ENCODE measurements at places on chromosomes 5 and 9. TPM values are rescaled to one million over a fixed set of nuclear protein-coding genes. Genes with fewer than 3 reads are reported as not detected.
A peak's percentile ranks its signal among the peaks of the same experiment; 100 is the strongest.

PCDHGB4 gene
- total RNA-seq = not detected

GRCh38 chr9:24776226-24776625, 230.5 kb upstream of the IZUMO3 start:
- H3K4me1 ChIP-seq = no peaks in the 10 kb centered on the region
- H3K27ac ChIP-seq = no peak overlapping the region
- no peak overlapping the region for H3K4me3 ChIP-seq
- no peak for DNase-seq
- H3K27me3 ChIP-seq = no peaks in the 10 kb centered on the region
- H3K36me3 ChIP-seq = no peaks in the 10 kb centered on the region

SPATA31A3 gene
- not detected for total RNA-seq

- no peak overlapping the region for H3K4me3 ChIP-seq
- H3K36me3 ChIP-seq = no peaks in the 10 kb centered on the region
- no peak for DNase-seq
- no peaks in the 10 kb centered on the region for H3K4me1 ChIP-seq
Measured at GRCh38 chr5:102511666-102512065, 12.9 kb upstream of the SLCO6A1 start.

C5orf34 gene
- total RNA-seq = 4.8 TPM

GRCh38 chr5:20000416-20000815, 12.4 kb upstream of the CDH18 start:
- H3K27me3 ChIP-seq = no peaks in the 10 kb centered on the region
- H3K4me3 ChIP-seq = no peak overlapping the region
- no peak overlapping the region for H3K27ac ChIP-seq
- H3K4me1 ChIP-seq = no peaks in the 10 kb centered on the region
- no peak for DNase-seq

WDR38 gene
- total RNA-seq = not detected

- peak overlapping the region; percentile 93 for H3K4me3 ChIP-seq
- no peak for DNase-seq
- peaks cover 16% of the 10 kb centered on the region for H3K4me1 ChIP-seq
- H3K27ac ChIP-seq = peak overlapping the region; percentile 53
Measured at GRCh38 chr5:123422433-123423277, 548 bp downstream of the CEP120 start.

GRCh38 chr9:96048956-96049831, 173.7 kb downstream of the ERCC6L2 start:
- H3K36me3 ChIP-seq = no peaks in the 10 kb centered on the region
- no peak overlapping the region for H3K4me3 ChIP-seq
- no peak overlapping the region for H3K27ac ChIP-seq
- no peaks in the 10 kb centered on the region for H3K27me3 ChIP-seq

GRCh38 chr5:31753700-31754357, 114.9 kb downstream of the PDZD2 start:
- H3K4me3 ChIP-seq = no peak overlapping the region
- H3K36me3 ChIP-seq = no peaks in the 10 kb centered on the region
- no peaks in the 10 kb centered on the region for H3K4me1 ChIP-seq
- H3K27me3 ChIP-seq = no peaks in the 10 kb centered on the region
- H3K27ac ChIP-seq = no peak overlapping the region
- DNase-seq = no peak

DNA sequence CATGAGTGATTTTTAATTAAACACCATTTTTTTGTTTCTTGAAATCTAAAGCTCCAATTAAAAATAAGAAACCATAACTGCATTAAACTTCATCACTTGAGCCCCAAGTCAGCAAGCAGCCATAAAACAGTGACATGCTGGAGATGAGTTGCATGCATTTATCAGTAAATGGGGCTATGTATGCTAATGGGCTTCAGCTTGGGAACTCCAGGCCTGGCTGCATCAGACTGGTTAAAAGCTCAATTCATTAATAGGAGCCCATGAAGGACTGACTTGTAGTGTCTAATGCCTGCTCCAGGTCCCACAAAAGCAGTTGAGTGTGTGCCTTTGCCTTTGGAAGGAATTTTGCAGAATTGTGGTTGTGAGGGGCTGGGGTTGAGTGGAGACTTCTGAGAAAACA, 33.6 kb upstream of the GPR151 start:
- no peak overlapping the region for H3K4me3 ChIP-seq
- H3K36me3 ChIP-seq = no peaks in the 10 kb centered on the region
- DNase-seq = no peak
- H3K4me1 ChIP-seq = no peaks in the 10 kb centered on the region
- H3K27ac ChIP-seq = no peak overlapping the region
- peaks cover 14% of the 10 kb centered on the region for H3K27me3 ChIP-seq

DNA sequence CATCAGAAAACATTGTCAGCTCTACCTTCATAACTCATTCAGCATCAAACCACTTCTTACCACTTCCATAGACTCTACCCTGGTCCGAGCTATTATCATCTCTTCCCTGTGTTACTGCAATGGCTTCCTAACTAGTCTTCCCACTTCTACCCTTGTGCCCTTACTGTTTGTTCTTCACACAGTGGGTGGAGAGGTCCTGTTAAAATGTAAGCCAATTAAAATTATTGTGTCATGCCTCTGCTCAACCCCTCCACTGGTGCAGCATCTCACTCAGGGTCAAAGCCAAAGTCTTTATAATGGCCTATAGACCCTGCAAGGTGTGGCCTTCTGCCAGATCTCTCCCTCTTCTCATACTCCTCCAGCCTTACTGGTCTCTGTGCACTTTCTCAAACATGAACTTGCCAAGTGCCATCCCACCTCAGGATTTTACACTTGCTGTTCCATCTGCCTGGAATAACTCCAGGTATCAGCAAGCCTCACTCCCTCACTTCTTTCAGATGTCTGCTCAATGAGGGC, 22.8 kb upstream of the ARAP3 start:
- no peak overlapping the region for H3K4me3 ChIP-seq
- no peaks in the 10 kb centered on the region for H3K4me1 ChIP-seq
- no peaks in the 10 kb centered on the region for H3K36me3 ChIP-seq

RC3H2 gene
- total RNA-seq = 53.8 TPM

DNA sequence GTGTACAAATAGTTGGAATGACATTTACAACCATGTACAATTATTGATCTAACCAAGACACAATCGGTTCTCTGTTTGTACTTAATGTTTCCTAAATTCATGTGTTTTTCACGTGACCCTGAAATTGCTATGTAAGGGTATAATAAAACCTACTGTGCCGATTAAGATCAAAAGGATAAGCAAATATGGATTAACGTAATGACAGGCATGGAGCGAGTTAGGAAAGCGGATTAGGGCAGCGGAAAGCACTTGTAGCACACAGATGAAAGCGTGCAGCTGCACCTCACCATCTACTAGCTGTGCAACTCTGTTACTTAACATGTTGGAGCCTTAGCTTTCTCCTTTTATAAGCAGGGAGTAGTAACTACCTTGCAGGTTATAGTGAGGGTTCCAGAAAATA, 38.3 kb upstream of the ZFYVE16 start:
- no peak overlapping the region for H3K4me3 ChIP-seq
- no peaks in the 10 kb centered on the region for H3K27me3 ChIP-seq
- no peak for DNase-seq
- H3K36me3 ChIP-seq = no peaks in the 10 kb centered on the region

CACNA1B gene
- total RNA-seq = 1.7 TPM

- no peaks in the 10 kb centered on the region for H3K4me1 ChIP-seq
- no peak overlapping the region for H3K27ac ChIP-seq
- no peak overlapping the region for H3K4me3 ChIP-seq
- DNase-seq = no peak
- no peaks in the 10 kb centered on the region for H3K36me3 ChIP-seq
- no peaks in the 10 kb centered on the region for H3K27me3 ChIP-seq
Measured at GRCh38 chr5:61525512-61526206, 193.6 kb downstream of the ZSWIM6 start.

- DNase-seq = no peak
- H3K4me1 ChIP-seq = no peaks in the 10 kb centered on the region
- H3K36me3 ChIP-seq = no peaks in the 10 kb centered on the region
- H3K27me3 ChIP-seq = no peaks in the 10 kb centered on the region
- H3K4me3 ChIP-seq = no peak overlapping the region
- no peak overlapping the region for H3K27ac ChIP-seq
Measured at GRCh38 chr5:156109317-156110023, 217.5 kb upstream of the SGCD start.

IRGM gene
- not detected for total RNA-seq

DNA sequence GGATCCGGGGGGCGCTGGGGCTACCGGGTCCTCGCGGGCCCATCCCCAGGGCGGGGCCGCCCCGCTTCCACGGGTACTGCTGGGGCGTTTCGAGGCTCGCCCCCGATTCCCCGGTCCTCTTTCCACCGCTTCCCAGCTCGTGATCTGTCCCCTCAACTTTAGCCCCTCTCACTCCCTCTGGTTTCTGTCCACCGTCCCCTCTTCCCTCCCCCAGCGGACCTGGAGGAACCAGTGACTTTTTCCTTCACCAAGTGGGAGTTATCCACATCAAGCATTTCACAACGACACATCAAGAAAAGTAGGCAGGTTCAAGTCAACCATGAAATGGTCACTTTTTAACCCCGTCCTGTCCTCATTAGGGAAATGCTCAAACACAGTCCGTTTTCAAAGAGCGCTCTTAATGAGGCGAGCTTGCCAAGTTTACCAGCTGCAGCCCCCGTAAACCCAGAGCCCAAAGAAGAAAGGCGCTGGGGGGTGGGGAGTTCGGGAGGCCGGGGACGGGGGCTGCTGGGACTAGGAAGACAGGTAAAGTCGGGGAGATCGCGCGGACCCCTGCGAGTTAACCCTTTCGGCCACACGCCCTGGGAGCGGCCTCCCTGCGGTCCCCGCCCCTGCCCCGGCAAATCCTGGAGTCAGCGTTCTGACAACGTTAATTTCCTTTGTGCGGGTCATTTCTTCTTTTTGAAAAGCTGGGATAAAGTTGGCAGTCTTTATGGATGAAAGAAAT, 2.1 kb upstream of the NFIB start:
- H3K4me1 ChIP-seq = peaks cover 21% of the 10 kb centered on the region
- peaks cover 14% of the 10 kb centered on the region for H3K27me3 ChIP-seq
- H3K4me3 ChIP-seq = 0 out of 2 replicates have a peak overlapping the region, but pooled peaks have one; percentile 23

DNA sequence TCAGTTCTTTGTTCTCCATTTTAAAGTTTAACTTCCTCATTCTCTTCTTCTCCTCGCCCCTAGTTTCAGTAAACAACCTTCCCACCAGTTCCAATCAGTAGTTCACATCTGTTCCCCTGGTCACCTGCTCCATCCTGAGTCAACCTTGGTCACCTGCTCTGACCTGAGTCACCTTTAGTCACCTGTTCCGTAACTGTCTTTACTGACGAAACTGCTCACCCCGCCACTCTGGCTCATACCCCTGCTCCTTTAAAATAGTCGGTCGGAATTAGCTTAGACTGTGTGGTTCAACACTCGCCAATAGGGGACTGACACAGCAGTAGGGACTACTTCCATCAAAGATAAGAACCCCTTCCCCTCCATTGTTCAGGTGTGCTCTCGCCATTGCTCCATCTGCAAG, 76.3 kb upstream of the GPBP1 start:
- H3K4me1 ChIP-seq = no peaks in the 10 kb centered on the region
- H3K27me3 ChIP-seq = no peaks in the 10 kb centered on the region
- DNase-seq = no peak
- H3K4me3 ChIP-seq = no peak overlapping the region
- no peaks in the 10 kb centered on the region for H3K36me3 ChIP-seq

TEX48 gene
- total RNA-seq = not detected

GRCh38 chr9:95504053-95504963, 12.5 kb downstream of the PTCH1 start:
- H3K36me3 ChIP-seq = no peaks in the 10 kb centered on the region
- no peak for DNase-seq
- H3K4me3 ChIP-seq = no peak overlapping the region
- no peaks in the 10 kb centered on the region for H3K27me3 ChIP-seq
- H3K27ac ChIP-seq = no peak overlapping the region
- H3K4me1 ChIP-seq = peaks cover 31% of the 10 kb centered on the region

GRCh38 chr9:126321742-126322141, 4.9 kb upstream of the MVB12B start:
- DNase-seq = no peak
- H3K4me1 ChIP-seq = peaks cover 10% of the 10 kb centered on the region
- no peaks in the 10 kb centered on the region for H3K27me3 ChIP-seq
- H3K36me3 ChIP-seq = no peaks in the 10 kb centered on the region
- no peak overlapping the region for H3K27ac ChIP-seq

ZNF484 gene
- total RNA-seq = 7.2 TPM

- H3K27ac ChIP-seq = no peak overlapping the region
- H3K36me3 ChIP-seq = no peaks in the 10 kb centered on the region
- no peaks in the 10 kb centered on the region for H3K4me1 ChIP-seq
- no peaks in the 10 kb centered on the region for H3K27me3 ChIP-seq
Measured at GRCh38 chr5:179121667-179122111, 61.5 kb downstream of the ZNF354C start.

GRCh38 chr5:139696894-139697658, 48.9 kb downstream of the CXXC5 start:
- H3K36me3 ChIP-seq = no peaks in the 10 kb centered on the region
- no peak for DNase-seq
- no peaks in the 10 kb centered on the region for H3K27me3 ChIP-seq
- peak overlapping the region; percentile 52 for H3K27ac ChIP-seq
- H3K4me3 ChIP-seq = peak overlapping the region; percentile 50

- DNase-seq = no peak
- no peak overlapping the region for H3K4me3 ChIP-seq
- H3K4me1 ChIP-seq = no peaks in the 10 kb centered on the region
- no peak overlapping the region for H3K27ac ChIP-seq
- H3K36me3 ChIP-seq = no peaks in the 10 kb centered on the region
- H3K27me3 ChIP-seq = no peaks in the 10 kb centered on the region
Measured at GRCh38 chr5:78720997-78721396, 72.4 kb upstream of the LHFPL2 start.

GRCh38 chr5:107538805-107539445, 131.8 kb downstream of the EFNA5 start:
- peaks cover 14% of the 10 kb centered on the region for H3K4me1 ChIP-seq
- no peaks in the 10 kb centered on the region for H3K36me3 ChIP-seq
- no peak overlapping the region for H3K27ac ChIP-seq

ADAMTSL1 gene
- not detected for total RNA-seq

DNA sequence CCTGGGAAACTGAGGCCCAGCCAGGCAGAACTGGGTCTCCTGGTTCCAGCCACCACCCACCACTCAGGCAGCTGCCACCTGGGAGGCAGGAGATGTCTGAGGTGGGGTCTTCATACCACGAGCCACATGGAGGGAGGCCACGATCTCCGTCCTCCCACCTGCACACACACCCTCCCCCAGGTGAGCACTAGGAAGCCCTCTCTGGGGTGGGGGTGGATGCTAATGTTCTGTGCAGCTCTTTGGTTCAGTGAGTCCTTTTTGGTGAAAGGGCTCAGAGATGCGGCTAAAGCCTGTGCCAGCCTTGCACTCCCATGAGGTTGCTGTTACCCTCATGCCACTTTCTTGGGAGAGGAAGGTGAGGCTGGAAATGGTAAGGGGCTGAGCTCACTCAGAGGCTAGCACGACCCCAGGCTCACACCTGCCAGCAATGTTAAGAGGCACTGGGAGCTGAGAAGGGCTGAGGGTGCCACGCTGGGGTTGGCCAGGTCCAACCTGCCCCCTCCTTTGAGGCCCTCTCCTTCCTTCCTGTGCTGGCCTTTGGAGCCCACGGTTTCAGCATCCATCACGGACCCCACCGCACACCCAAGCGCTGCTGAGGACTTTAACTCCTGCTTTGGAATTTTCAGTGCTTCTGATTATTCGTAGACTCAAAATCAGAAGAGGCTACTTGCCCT, 26.6 kb upstream of the OBP2B start:
- H3K36me3 ChIP-seq = no peaks in the 10 kb centered on the region
- H3K27ac ChIP-seq = no peak overlapping the region
- no peaks in the 10 kb centered on the region for H3K27me3 ChIP-seq
- DNase-seq = no peak
